SJSA1 (cell line): ENCODE measurements at places on chromosomes 3 and 15.
A peak's percentile ranks its signal among the peaks of the same experiment; 100 is the strongest.

GRCh38 chr15:60945196-60945595, 283.9 kb downstream of the RORA start:
- no peak for DNase-seq
- no peaks in the 10 kb centered on the region for H3K36me3 ChIP-seq
- no peak overlapping the region for H3K27ac ChIP-seq
- H3K4me1 ChIP-seq, result peaks cover 15% of the 10 kb centered on the region

DNA sequence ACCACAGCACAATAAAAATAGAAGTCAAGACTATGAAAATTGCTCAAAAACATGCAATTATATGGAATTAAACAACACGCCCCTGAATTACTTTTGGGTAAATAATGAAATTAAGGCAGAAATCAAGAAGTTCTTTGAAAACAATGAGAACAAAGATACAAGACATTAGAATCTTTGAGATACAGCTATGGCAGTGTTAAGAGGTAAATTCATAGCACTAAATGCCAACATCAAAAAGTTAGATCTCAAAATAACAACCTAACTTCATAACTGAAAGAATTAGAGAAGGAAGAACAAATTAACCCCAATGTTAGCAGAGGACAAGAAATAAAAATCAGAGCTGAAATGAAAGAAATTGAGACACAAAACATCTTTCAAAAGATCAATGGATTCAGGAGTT, 86.6 kb upstream of the UBP1 start:
- H3K4me1 ChIP-seq, result no peaks in the 10 kb centered on the region
- H3K4me3 ChIP-seq, result no peak overlapping the region
- H3K27ac ChIP-seq, result no peak overlapping the region
- DNase-seq, result no peak
- H3K36me3 ChIP-seq, result no peaks in the 10 kb centered on the region; the same call in 1 of the 2 replicates
- H3K27me3 ChIP-seq, result no peaks in the 10 kb centered on the region

DNA sequence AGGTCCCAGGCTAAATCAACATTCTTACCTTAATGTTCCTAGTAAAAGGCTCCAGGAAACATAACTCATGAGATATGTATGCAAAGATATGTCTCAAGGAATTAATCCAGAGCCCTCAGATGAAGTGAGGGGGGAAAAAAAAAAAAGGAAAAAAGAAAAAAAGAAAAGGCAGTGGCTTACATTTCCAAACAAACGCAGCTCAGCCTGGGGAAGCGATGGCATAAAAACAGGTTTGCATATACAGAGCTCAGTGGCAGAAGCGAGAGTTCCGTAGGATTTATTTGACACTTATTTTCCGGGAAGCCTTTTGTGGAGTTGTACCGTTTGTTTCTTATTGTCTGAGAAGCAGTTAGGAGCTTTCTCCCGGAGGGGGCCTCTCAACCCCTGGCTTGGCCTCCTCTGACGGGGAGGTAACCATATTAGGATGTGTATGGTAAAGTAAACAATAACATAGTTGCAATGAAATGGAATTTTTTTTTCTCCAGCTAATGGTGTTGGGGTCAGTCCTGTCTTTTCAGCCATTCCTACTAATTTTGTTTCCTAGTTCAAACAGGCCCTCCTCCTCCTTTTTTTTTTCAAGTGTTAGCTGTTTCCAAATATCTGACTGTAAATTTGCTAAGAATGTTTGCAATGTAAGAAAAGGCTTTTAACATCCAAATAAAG, 338.6 kb downstream of the FOXP1 start:
- peak; percentile 63 for DNase-seq
- peaks cover 22% of the 10 kb centered on the region for H3K4me1 ChIP-seq
- H3K27me3 ChIP-seq, result no peaks in the 10 kb centered on the region

DNA sequence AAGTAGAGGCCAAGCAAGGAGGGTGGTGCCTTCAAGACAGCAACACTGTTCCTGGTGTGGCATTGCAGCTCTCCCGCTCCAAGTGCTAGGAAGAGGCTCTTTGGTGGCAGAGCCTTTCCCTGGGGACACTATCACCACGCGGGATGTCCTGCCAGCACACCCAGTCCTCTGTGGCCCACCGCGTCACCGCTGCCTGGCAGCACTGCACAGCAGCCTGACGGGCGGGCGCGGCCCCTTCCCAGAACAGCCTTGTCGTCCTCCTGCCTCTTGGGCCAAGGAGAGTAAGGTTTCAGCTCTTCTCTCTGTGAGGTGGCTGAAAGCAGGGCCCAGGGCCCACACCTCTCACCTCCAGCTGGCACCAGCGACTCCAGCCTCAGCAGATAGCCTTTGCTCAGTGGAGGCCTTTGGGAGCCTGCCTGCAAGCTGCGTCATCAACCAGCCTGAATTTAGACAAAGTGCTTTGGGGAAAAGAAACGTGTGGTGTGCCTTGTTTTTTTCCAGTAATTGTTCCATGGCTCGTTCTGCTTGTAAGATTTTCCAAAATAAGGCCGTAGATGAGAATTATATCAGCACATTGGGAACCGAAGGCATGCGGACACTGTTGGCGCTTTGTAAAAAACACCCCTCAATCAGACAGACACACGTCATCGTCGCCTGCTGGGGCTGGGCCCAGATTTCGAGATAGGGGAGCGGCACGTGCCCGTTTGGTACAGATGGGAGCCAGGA, 65.0 kb downstream of the AAGAB start:
- no peaks in the 10 kb centered on the region for H3K27me3 ChIP-seq
- peaks cover 92% of the 10 kb centered on the region for H3K36me3 ChIP-seq
- no peak overlapping the region for H3K4me3 ChIP-seq
- peak overlapping the region; percentile 8; the same call in 1 of the 2 replicates for H3K27ac ChIP-seq

DNA sequence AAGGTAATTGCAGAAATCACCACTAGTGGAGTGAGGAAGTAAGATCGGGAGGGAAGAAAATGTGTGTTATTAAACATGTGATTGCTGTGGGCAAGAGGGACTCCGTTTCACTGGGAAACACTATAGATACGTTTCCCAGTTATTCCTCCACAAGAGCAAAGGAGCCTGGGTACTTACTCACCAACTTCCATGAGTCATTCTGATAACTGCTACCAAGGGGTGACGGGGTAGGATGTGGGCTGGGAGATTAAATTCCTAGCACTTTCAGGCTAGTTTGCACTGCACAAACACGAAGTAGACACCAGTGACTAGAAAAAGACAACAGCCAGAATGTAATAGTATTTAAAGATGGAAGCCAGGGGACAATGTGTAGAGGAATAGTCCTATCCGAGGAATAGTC, 812.9 kb upstream of the CFAP20DC start:
- no peaks in the 10 kb centered on the region for H3K36me3 ChIP-seq
- peaks cover 8% of the 10 kb centered on the region for H3K4me1 ChIP-seq
- H3K27me3 ChIP-seq, result no peaks in the 10 kb centered on the region
- H3K27ac ChIP-seq, result no peak overlapping the region
- DNase-seq, result no peak

DNA sequence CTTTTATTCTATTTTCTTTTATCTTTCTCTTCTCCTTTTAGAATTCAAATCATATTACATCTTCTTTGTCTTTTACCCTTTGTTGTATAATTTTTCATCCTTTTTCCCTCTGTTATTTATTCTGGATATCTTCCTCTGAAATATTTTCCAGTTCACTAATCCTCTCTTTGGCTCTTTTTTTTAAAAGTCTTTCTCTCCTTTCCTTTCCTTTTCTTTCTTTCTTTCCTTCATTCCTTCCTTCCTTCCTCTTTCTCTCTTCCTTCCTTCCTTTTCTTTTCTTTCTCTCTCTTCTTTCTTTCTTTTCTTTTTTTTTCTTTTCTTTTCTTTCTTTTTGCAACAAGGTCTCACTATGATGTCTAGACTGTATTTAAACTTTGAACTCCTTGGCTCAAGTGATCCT, 9.3 kb downstream of the SUSD5 start:
- H3K27ac ChIP-seq, result no peak overlapping the region
- H3K4me3 ChIP-seq, result no peak overlapping the region
- DNase-seq, result no peak
- H3K4me1 ChIP-seq, result peaks cover 17% of the 10 kb centered on the region
- H3K36me3 ChIP-seq, result no peaks in the 10 kb centered on the region
- no peaks in the 10 kb centered on the region for H3K27me3 ChIP-seq

DNA sequence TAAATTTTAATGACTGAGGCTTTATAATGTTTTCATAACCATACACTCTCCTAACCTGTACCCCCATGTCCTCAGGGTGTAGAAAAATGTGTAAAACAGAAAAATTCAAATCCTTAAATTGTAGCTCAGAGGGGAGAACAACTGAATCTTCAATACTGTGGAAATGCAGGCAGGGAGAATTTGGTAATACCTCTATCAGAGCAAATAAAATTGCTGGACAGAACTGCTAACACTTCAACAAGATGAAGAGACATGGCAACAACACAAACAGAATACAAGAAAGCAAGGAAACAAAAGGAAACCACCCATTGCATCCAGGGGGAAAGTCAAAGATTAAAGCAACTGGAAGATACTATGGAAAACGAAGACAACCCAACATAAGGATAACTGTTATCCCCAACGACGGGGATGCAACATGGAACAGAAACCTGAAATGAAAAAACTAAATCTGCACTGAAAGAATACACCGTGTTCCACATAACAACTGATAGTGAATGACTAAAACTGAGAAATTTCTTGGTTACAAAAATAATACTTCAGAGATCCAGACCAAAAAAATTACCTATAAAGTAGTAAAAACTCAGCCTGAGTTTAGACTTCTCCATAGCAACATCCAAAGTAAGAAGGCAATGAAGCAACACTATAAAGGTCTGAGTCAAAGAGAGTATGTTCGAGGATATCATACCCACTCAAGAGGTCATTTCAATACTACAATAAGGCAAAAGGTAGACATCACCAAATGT, 48.5 kb downstream of the HACD2 start:
- no peak for DNase-seq
- H3K36me3 ChIP-seq, result no peaks in the 10 kb centered on the region
- H3K4me3 ChIP-seq, result no peak overlapping the region

DNA sequence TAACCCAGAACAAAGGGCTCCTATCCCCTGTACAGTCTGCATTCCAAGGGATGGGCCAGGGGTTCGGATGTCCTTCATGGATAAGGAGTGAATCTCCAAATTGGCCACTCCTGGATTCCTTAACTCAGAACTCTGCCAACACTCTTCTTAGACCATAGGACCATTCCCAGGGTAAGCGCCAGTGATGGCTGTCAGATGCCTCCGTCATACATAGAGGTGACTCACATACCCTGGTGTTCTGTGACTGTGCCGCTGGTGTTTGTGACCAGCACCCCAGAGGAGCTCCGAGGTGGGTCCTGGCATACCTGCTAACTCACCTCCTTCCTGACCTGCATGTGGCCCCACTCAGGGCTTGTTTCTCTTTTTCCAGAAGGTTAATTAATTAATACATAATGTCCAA, 134.7 kb downstream of the KLF13 start:
- peak; percentile 22 for DNase-seq
- H3K36me3 ChIP-seq, result no peaks in the 10 kb centered on the region
- peaks cover 32% of the 10 kb centered on the region for H3K4me1 ChIP-seq
- no peaks in the 10 kb centered on the region for H3K27me3 ChIP-seq

DNA sequence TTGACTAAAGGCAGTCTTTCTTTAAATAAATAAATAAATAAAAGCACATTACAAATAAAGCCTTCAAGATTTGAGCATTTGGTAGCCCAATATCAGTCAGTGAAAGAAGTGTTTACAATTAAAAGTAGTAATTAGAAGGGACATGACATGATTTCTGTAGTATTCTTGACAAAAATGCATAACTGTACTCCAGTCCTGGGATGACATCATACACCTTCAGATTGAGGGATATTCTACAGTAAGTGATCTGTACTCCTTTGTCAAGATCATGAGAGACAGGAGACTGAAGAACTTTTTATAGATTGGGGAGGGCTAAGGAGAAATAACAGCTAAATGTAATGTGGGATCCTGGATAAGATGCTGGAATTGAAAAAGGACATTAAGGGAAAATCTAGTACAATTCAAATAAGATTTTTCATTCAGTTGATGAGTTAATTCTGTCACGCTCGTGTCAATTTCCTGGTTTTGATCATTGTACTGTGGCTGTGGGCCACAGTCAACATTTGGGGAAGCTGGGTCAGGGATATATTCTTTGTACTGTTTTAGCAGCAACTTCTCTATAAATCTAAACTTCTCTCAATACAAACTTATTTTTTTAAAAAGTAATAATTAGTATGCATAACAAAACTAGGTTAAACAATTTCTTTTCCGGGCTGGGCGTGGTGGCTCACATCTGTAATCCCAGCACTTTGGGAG, 314.8 kb downstream of the PTPRG start:
- H3K4me3 ChIP-seq, result no peak overlapping the region
- H3K4me1 ChIP-seq, result no peaks in the 10 kb centered on the region; the same call in 1 of the 2 replicates
- H3K27ac ChIP-seq, result no peak overlapping the region
- DNase-seq, result no peak
- H3K36me3 ChIP-seq, result no peaks in the 10 kb centered on the region

- H3K27ac ChIP-seq, result no peak overlapping the region
- H3K4me1 ChIP-seq, result no peaks in the 10 kb centered on the region
- H3K4me3 ChIP-seq, result no peak overlapping the region
- H3K27me3 ChIP-seq, result no peaks in the 10 kb centered on the region
- peak; percentile 8 for DNase-seq
These were observed 66.9 kb downstream of the RNF13 start for GRCh38 chr3:149879872-149880271.

DNA sequence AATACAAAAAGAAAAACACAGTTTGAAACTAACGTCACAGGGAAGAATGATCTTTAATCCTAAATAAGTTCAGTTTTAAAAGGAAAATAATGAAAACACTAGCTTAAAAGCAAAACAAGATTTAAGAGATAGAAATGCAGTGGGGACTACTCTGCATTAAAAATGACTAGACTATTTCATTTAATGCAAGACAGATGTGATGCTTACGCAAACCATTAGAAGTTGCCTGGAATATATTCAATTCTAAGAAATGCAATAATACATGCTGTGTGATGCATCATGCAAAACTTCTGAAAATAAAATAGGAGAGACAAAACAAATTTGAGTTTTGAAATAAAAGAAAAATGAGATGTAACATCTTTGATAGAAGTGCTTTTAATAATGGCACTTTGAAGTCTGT, 97.6 kb upstream of the STRIT1 start:
- no peaks in the 10 kb centered on the region for H3K36me3 ChIP-seq
- no peak for DNase-seq
- H3K27me3 ChIP-seq, result no peaks in the 10 kb centered on the region
- H3K27ac ChIP-seq, result peak overlapping the region; percentile 59

DNA sequence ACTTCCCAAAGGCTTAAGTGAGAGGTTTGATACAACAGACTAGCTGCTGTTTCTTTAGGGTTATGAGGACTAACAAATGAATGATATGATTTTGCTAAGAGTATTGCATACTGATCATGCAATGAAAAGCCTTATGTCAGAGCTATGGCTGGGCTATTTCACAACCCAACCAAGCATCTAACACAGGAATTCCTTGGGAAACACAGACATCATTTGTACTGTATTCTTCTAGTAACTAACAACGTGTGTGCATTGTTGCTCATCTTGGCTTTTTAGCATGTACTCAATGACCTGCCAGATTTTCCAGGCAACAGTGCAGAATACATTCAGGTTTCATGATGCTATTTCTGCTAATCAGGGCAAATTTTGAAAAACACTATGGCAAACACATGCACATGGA, 19.3 kb downstream of the PDZRN3 start:
- no peak overlapping the region for H3K4me3 ChIP-seq
- H3K36me3 ChIP-seq, result no peaks in the 10 kb centered on the region
- H3K4me1 ChIP-seq, result no peaks in the 10 kb centered on the region
- H3K27ac ChIP-seq, result no peak overlapping the region
- DNase-seq, result no peak
